ENCODE measurements at places on chromosomes 3 and 15.

- no peak for DNase-seq
Observed at GRCh38 chr15:71687902-71688508, 122.3 kb upstream of the NR2E3 start.

DNA sequence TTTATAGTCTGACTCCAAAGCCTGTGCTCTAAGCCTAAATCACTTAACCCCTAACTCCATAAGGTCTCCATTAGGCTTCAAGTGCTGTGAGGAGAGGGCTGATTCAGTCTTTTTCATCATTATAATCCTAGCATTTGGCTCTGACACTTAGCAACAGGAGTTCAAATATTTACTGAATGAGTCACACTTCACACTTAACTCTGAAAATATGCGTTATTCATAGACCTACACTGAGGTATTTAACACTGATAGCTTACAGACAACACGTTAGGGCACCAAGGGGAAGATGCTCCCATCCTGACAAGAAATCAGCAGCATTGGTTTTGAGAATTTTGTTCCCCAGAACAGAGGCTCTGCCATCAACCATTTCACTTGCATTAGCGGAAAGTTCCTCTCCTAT lies 53.5 kb downstream of the MSL2 start:
- DNase-seq, result no peak

GRCh38 chr3:150972366-150973071 lies at the start of gene CLRN1:
TSS of gene CLRN1 (minus strand) at chr3:150972727. CDS start at chr3:150972708, 19 bp downstream.
- DNase-seq, result no peak

DNA sequence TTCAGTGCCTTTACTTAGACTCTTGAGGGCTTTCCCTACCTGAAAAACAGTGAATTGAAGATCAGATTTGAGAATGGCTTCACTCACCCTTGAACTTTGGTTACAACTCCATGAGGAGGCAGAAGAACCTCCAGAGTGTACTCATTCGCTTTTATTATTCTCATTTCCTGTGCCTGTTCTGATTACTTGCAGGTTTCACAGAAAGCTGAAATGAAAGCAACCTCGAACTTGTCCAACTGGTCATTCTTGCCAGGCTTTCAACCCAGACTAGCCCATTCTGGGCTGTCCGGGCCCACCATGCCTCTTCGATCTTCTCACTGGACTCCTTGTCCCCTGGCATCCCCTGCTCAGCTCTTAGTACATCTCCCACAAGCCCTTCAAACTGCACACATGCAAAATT lies 20.2 kb upstream of the THUMPD3 start:
- DNase-seq, result no peak

GRCh38 chr3:193829781-193830180 lies 236.8 kb downstream of the OPA1 start:
- no peak for DNase-seq

- no peak for DNase-seq
Observed at GRCh38 chr15:34243226-34243625, 18.4 kb downstream of the EMC4 start.

GRCh38 chr3:176953106-176954060 lies 243.9 kb downstream of the TBL1XR1 start:
- no peak for DNase-seq

DNA sequence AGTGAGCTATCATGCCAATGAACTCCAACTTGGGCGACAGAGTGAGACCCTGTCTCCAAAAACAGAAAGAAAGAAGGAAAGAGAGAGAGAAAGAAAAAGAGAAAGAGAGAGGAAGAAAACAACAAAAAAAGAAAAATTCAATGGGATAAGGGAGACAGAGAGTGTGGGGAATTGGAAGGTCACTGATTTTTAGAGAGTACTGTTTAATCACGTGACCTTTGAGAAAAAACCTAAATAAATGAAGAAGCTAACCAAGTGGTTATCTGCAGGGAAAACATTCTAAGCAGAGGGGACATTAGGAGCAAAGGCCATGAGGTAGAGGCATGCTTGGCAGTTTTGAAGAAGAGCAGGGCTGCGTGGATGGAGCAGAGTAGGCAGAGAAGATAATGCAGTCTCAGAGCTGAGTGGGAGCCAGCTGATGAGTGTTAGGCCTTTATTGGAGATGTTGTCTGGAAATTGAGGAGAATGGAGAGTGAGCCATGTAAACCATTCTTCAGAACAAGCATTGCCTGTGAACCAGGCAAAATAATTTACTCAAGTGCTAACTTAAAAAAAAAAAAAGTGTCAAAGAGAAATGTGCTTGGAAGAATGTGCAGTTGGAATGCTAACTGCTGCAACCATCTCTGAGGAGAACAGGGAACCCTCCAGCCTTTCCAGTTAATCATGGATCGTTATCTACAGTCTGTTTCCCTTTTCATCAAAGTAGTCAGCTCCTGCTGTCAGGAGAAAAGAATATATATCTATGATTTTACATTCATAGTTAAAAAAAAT lies 377.3 kb upstream of the SEMA6D start:
- DNase-seq, result no peak

DNA sequence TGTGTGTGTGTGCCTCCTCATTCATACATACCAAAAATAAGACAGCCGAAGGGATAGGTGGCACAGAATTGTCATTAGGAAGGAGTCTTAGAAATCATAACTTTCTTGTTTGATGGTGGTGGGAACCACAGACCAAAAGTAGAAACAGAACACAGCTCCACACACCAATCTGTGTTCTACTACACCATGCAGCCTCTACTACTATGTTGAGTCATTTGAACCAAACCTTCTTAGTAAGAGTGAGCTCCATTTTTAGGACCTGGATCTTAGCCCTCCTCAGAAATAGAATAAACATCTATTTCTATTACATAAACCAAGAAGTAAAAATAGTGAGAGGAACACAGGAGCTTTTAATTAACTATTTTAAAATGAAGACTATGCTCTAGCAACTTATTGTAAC lies 27.9 kb upstream of the PLCH1 start:
- DNase-seq, result no peak

DNA sequence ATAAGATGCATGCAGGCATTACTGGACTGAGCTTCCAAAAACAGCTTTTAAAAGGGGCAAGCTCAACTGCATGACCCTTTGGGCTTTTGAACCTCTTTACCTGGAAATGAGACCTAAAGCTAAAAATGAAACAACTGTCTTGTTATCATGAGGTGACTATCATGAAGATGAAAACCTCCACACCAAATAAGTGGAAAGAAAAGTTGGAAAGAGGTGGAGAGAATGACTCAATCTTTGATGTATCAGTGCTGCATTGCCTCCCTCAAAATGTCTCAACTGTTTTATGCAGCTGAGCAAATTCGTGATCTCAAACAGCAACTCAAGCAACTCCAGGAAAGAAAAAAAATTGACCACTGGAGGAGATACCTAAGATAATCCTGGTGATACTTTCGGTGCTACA lies 307.1 kb downstream of the KBTBD8 start:
- DNase-seq, result no peak

DNA sequence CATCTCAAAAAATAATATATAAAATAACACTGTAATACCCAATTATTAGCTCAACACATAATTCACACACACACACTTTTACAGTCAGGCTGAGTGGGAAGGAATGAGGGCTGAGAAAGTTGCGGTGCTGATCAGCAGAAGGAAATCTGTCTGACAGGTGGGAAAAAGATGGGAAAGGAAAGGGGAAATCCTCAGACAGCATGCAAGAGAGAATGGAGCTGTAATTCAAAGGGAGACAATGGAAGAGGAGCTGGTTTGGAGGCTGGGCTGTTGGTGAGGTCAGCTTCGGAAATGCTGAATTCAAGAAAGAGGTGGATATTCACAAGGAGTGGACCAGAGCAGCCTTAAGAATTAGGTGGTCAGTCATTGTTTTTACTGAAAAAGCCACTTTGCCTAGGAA lies 121.6 kb upstream of the LMOD3 start:
- DNase-seq, result no peak

- DNase-seq, result no peak
Observed at GRCh38 chr15:68208136-68208535, 3.0 kb upstream of the CALML4 start.

GRCh38 chr3:105866656-105867653 lies 1.9 kb downstream of the CBLB start:
- DNase-seq, result no peak

DNA sequence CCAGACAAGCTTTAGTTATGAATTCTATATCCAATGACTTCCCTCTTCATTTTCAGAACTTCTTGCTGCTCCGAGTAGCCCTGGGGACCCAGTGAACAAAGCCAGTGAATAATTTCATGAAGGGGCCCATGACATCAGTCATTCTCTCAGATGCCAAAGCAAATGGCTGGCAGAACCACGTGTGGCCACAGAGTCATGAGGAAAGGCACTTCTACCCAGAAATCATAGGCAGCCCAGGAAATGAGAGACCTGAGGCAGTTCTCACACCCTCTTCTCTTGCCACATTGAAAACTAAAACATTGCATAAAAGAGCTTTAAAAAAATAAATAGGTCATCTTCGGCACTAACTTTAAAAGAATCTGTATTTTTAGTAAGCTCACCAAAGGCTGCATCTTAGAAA lies 4.3 kb upstream of the UACA start:
- no peak for DNase-seq

GRCh38 chr3:36964817-36965216 lies 20.0 kb upstream of the TRANK1 start:
- no peak for DNase-seq

GRCh38 chr3:76912841-76913383 lies 127.0 kb upstream of the ROBO2 start:
- no peak for DNase-seq

DNA sequence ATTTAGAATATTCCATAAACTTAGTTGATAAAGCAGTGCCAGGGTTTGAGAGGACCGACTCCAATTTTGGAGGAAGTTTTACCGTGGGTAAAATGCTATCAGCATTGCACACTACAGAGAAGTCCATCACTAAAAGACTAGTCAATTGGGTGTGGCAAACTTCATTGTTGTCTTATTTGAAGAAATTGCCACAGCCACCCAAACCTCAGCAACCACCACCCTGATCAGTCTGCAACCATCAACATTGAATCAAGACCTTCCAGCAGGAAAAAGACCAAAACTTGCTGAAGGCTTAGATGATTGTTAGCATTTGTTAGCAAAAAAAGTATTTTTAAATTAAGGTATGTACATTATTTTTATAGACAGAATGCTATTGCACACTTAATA lies 60.5 kb downstream of the KLF13 start:
- no peak for DNase-seq

GRCh38 chr3:70919091-70919490 lies 606.7 kb upstream of the MDFIC2 start:
- DNase-seq, result no peak

GRCh38 chr15:40819048-40819447 lies 9.5 kb downstream of the PPP1R14D start:
- DNase-seq, result no peak

- no peak for DNase-seq
Observed at GRCh38 chr3:187926620-187927019, 181.4 kb upstream of the BCL6 start.

DNA sequence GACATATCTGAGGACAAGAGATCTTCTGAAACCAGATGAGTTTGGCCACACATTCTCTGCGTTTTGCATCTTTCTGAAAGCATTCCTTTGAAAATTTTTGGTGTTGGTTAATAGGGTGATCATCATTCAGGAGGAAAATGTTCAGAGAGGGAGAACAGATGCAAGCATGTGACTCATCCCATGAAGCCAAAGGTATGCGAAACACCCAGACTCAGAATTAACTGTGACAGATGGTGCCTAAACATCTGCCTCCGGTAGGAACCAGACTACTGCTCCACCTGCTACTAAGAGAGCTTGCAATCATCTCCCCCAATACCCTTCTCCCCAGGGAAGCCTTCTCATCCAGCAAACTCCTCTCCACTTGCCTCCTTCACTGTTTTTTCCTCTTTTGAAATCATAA lies 46.2 kb downstream of the TRIM69 start:
- peak; percentile 98 for DNase-seq

DNA sequence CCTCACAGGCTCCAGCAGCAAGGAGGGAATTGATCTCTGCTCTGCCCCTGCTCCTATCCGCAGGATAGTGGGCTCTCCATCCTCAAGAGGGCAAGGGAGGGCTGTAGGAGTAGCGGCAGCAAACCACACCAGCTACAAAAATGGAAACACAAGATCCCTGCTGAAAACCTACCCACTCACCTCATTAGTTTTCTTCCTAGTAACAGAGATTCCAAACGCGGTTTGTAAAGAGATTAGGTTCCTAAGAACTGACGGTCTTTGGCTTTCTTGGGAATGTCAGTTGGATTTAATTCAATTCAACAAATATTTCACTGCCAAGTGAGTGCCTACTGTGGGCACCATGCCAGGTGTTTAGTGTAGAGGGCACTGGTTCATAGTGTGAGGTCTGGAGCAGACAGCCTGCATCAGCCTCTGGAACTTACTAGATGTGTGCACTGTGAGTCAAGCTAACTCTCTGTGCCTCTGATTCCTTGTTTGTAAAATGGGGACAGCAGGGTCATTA lies 84.7 kb downstream of the MRPL46 start:
- peak; percentile 12 for DNase-seq

DNA sequence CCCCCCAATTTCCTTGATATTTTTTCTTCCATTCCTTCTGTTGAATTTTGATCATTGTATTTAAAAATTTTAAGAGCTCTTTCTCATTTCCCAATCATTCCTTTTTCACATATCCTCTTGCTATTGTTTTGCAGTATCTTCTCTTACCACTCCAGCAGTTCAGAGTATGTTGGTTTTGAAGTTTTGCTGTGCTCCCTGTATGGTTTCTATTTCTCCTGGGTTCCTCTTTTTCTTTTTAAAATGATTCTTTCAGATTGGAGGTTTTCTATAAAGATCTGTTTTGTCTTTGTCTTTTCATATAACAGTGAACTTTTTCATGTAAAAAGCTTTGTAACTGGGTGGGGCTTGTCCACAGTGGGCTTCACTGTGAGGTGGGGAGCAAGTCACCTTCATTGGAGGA lies 12.8 kb downstream of the USP3 start:
- no peak for DNase-seq

DNA sequence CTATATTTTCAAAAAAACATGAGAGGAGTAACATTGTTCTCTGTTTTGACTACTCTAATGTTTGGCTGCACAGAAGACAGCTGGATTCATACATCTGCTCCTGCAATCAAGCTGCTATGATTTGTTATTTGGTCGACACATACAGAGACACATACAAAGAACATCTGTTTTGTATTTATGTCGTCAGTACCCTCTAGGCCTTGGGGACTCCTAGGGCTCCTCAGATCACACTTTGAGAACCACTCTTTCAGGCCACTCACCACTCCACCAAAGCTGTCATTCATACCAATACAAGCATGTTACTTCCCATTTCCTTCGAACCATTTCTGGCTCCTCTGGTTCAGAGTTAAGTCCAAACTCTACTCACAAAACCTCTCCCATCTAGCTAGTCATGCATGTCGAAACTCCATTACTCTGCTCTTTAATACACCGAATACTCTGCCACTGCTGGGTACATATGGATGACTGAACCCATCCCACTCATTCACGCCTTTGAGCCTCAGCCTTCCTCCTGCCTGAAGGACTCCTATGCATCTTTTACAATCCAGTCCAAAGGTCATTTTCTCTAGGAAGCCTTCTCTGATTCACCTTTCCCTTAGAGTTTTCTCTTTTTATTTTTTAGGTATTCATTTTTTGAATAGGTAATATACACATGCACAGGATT lies 102.9 kb upstream of the ARHGEF3 start:
- DNase-seq, result no peak

DNA sequence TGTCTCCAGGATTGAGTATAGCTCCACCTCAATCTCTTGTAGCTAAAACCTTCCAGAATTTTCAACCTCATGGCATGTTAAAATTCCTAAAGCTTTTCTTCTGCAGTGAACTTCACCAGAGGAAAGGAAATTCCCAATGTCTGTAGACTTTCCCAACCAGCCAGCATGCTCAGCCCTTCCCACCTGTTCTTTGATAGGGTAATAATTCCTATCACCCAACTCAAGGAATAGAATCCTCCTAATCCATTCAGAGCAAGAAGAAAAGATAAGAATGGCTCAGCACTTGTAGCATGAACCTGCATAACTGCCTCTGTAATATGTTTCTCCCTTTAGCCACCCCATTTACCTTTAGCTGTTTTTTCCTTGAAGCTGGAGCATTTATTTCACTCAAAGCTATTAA lies 301.8 kb upstream of the GADL1 start:
- DNase-seq, result no peak
